ENCODE measurements at places on chromosomes 13 and 19.

GRCh38 chr13:65260946-65261891, 1968.9 kb downstream of the PCDH9 start:
- DNase-seq = no peak

GRCh38 chr19:19487950-19488874, 27.1 kb downstream of the TSSK6 start:
- DNase-seq = no peak

DNA sequence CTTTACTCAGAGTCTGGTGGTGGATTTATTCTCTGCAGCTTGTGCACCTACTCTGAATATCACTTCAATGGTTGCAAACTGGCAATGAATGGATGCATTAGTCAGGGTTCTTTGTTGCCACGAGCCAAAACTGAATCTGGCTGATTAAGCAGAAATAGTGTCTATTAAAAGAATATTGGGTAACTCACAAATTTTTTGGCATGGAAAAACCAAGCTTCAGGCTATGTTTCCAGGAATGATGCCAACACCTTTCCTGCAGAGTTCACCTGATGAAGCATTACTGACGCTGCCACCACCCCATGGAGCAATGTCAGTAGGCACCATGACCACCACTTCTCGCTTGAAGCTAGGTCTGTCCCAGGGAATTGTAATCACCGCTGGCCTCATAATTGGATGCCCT, 597.8 kb upstream of the SLC10A2 start:
- no peak for DNase-seq

DNA sequence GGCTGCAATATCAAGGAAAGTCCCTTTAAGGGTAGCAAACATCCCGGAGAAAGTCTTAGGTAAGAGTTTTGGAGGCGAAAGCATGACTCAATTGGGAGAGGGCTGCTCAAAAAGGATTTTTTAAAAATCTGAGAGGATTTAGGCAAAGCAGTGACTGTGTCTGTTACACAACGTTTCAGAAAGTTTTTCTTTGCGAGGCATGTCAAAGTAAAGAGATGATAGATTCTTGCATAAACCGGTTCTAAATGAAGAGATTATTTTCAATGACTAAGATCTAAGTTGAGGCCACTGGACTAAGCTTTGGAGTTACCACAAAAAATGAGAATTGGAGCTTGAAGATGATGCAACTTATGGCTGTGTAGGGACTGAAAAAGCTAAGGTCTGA, 43.7 kb upstream of the ENOX1 start:
- DNase-seq = no peak

DNA sequence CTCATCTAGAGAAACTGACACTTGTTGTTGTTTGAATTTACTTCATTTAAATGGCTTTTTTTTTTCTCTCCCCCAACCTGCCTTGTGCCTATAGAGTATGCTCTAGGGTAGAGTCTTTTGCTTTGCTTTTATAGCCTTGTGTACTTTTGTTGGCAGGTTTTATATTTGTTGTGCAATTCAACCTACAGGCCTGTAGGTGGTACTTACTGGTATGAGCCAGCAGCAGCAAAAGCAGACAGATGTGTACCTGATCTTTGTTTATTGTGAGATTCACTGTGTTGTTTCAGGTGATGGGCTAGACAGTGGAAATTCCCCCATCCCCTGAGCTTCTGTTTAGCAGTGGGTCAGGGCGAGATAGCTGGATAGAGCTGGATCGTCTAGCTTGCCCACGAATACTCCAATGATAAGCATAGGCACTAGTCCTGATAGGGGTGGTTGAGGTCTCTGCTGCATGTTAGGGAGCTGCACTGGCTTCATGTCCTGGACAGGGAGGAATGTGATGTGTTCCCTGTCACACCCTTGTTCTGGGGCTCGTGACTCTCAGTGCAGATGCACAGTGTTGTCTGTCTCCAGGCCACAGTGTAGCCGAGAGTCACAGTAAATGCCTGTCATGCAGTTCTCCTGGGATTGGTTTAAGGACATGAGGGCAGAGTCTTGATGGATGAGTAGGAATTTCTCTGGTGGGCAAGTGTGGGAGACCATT, 21.3 kb downstream of the DNAJC3 start:
- DNase-seq = no peak

DNA sequence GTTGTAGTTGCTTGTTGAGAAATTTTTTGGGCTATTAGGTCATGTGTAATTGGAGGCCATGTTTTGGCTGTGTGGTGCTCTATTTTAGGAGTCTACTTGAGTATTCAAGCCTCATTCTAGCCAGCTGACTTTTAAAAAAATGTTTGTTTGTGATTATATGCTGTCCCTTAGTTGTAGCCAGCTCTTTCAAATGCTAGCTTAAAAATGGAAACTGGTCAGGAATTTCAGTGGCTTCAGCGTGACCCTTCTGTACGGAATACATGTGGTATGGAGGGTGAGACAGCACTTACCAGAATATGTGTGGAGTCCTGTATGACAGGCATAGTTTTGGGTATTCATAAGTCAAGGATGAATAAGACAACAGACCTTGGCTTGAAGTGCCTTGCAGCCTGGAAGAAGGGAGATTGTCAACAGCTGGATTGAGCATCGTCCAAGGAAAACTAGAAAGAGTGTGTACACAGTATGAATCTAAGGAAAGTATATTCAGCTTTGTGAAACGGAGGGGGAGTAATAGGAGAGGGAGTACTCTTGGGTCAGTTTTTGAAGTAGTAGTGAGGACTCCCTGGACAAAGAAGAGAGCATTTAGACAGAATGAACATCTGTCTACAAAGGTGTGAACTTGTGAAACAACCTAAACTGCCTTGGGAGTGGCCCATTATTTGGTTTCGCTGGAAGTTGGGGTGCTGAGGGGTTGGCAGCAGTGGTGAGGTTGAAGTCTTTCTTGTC, 20.0 kb upstream of the WTIP start:
- DNase-seq = no peak

DNA sequence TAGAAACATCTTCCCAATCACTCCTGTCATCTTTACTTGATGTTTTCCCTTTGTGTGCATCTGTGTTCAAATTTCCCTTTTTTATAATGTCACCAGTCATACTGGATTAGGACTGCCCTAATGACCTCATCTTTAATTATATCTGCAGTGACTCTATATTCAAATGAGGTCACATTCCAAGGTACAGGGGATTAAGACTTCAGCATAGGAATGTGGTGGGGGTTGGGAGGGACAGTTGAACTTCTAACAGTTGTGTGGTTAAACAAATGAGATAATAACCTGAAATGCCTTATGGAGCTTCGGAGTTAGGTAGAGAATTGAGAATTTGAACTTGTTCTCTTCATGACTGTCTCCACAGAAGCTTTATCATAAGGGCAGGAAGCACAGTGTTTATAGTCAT, 23.0 kb downstream of the PAN3 start:
- no peak for DNase-seq

DNA sequence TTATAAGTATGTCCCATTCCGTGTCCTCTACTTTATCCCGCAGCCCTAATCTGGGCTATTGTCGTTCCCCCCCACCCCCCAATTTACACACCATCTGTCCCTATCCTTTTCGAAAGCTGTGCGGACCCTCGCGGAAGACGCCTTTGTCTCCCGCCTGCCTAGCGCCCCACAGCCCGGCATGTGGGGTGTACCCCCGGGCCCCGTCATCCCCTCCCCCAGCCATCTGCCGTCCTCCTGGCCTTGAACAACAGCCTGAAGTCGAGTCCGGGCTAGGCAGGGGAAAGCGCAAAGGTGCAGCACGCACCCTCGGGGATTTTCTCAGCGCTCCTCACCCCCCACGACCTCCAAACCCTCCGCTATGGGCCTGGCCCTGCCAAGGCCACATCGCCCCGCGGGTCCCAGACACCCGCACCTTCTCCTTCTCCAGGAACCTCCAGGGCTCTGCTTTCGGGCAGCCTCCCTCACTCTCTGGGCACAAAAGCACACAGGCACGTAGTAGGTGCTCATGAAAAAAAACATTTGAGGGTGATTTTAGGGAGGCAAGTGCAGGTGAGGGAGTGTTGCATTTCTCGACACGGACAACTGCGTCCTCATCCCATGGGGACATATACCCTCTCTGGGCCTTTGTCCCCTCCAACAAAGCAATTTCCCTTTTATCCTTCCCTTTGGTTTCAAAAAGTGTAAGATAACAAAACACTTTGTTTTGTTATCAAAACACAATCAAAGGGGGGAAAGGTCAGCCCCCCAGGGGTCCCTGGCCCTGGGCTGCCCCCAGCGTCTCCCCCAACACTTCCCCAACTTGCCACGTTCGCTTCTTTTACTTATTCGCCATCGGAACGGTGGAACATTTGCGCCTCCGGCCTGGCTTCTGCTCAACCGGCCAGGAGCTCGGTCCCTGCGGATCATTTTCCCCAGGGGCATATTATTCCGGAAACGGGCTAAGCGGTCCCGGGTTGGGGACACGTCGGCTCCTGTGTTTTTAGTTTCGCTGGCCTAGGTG, 16.4 kb downstream of the CCDC124 start:
- DNase-seq = no peak

- DNase-seq = no peak
These were observed 342.8 kb downstream of the DACH1 start for GRCh38 chr13:71524245-71524612.

DNA sequence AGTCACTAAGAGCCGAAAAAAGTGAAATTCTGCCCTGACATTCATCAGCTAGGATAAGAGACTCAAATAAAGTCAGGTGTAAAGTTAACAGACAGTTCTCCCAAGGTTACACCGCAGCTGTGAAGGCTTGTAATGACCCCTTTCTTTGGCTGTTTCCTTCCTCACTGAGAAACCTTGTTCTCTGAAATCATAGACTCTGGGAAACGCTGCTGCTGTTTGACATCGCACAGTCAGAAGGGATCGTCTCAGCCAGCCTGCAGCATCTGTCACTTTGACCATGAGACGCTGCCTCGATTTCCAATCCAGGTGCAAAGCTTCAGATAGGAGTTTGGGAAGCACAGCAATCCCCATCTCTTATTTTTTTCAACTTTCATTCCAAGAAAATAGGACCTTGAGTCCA, 678 bp downstream of the BCAT2 start:
- DNase-seq = no peak

GRCh38 chr13:39326469-39327171, 276.4 kb downstream of the LHFPL6 start:
- DNase-seq = no peak

DNA sequence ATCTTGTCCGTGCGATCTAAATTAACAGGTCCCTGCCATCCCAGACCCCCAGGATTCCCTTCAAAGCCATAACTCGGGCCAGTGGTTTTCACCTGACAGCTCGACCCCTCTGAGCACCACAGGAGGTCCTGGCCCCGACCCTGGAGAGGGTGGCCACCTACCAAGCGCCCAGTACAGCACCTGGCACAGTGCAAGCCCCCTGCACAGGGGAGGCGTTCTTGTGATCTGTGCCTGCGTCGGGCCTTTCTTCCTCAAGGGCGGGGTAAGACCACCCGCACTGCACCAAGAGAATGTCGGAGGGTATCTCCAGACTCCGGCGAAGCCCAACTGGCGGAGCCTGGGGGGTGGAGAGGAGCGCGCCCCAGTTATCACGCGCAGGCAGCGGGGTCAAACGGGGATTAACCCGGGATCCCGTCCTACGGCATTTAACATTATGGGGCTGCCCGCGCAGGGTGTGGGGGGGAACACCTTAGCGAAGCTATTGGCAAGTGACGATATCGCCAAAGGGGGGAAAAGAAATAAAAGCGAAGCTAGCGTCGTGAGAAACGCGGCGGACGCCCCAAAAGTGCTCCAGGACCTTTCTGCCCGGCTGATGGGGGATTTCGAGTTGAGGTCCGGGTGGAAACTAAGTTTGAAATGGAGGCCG, 1.3 kb upstream of the HNRNPL start:
- DNase-seq = no peak

- no peak for DNase-seq
These were observed 65.8 kb downstream of the MRPL57 start for GRCh38 chr13:21242236-21242635.

DNA sequence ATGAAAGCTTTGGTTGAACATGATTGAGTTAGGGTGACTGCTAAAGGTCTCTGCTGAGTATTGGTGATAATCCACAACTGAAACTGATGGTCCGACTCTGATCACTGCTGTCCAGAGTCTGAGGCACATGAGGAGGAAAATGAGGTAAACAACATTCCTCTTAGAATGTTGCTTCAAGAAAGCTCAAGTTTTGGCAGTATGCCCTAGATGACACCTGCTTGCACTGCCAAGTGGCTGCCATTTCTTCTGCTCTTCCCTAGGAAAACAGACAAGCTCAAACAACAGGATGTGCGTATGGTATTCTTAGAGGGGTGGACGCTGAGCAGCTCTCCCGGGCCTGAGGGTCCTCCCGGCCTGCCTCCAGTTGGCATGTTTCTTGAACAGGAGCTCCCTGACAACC, 15.2 kb upstream of the MTIF3 start:
- no peak for DNase-seq

GRCh38 chr13:79317856-79318255, 88.2 kb downstream of the RBM26 start:
- no peak for DNase-seq

DNA sequence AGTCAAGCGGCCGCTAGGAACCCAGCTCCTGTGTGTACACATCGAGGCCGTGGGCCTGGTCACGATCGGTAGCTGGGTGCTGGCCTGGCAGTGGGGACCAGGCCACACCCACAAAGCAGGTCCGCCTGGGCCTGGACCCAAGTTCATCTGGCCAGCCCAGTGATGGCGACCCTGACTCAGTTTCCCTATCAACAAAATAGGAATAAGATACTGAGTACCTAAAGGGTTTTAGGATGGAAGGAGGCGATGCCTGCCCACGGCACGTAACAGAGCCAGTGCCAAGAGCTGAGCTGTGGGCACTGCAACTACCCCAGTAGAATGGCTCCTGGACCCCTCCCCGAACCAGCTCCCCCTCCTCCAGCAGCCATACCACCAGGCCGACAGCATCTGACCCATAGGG, 243.5 kb upstream of the SGCG start:
- no peak for DNase-seq

- no peak for DNase-seq
These were observed 17.5 kb downstream of the TMEM143 start for GRCh38 chr19:48346191-48346590.

GRCh38 chr13:39892721-39893685, 237.5 kb downstream of the COG6 start:
- no peak for DNase-seq

GRCh38 chr13:48094781-48095502, at the start of gene MED4:
MED4 (minus strand) TSS chr13:48095104; CDS start chr13:48095078, 26 bp downstream.
- DNase-seq = peak; percentile 93

DNA sequence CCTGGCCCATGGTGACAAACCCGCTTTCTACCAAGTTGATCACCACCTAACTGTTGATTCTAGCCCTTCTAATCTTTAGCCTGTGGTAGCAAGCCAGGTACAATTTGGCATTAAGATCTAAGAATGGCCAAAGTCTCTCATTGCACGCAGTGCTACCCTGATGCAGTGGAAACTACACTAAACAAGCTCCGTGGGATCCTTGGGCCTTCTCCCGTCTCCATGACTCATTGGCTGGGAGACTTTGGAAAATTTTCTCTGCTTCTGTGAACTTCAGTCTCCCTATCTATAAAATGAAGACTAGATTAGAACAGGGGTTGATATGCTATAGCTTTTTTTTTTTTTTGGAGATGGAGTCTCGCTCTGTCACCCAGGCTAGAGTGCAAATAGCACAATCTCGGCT, 223.0 kb downstream of the TSHZ3 start:
- DNase-seq = no peak

GRCh38 chr19:13089139-13089856, 13.4 kb downstream of the LYL1 start:
- DNase-seq = no peak
